ENCODE measurements at places on chromosomes 6 and 20.

DNA sequence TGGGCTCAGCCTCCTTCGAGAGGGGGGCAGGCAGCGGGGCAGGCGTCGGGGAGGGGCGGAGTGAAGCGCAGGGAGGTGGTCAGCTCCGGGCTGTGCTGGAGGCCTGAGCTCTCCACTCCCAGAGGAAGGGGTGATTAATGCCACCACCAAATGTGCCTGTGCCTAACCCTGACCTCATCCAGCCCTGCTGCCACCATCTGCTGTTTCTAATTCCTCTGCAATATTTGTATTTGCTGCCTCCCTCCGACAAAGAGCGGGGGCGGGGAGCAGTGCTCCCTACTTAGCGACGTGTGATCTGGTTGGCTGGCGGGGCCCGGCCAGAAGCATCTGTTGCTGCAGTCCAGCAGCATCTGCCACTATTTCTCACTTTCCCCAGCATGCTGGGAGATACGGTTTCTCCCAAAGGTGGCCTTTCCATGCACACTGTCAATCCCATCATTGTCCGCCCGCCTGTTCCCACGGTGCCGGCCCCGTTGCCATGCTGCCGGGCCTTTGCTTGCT lies 47.0 kb downstream of the DLL1 start:
- peak; percentile 49 for DNase-seq

DNA sequence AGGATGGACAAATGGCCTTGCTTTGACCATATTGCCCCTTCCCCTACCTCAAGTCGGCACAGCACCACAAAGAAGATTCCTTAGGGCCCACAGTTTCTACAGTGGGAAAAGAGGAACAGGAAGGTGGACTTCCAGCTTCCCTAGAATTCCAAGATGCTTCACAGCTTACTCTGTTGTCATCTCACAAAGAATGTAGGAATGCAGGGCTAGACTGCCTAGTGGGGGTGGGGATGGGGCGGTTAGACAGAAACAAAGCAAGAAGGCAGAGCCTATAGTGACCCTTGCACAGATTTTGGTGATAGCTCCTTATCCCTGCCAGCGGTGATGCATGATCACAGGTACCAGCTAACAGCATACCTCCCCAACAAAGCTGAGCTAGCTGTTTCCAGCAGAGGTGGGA lies 607.6 kb upstream of the MAN1A1 start:
- DNase-seq: no peak

GRCh38 chr6:128025478-128025877 lies 124.6 kb upstream of the THEMIS start:
- no peak for DNase-seq

DNA sequence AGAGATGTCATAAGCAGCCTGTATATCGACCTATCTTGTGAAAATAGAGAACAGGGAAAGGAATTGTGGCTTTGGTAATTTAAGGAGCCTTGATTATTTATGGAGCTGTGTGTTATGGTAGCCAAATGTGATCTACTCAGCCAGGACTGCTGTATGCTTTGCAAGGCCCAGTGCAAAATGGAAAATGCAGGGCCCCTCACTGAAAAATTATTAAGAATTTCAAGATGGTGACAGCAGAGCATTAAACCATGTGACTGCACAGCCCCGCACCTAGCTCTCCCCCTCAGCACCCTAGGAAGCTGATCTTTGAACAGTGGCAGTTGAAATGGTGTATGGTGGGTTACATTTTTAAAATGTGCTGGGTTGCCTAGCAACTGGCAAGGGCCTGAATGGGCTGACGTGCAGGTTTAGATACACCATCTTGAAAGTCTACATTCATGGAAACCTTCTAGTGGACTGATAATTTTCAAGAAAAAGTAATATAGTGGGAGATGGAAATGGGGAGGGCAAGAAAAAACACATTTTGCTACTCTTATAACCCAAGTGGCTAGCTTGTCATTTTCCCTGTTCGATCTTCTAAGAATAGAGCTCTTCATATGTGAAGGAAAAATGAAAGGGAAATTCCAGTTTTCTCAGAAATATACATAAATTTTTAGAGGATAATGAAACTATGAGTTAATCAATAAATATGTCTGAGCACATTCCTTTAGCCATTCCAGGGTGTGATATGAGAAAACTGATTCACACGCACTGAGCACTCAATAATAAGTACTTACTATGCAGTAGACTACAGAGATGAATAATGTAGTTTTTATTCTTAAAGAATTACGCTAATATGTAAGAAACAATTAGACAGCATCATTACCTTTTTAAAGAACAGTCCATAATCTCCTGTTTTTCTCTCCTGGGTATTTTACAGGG lies 208.0 kb downstream of the ARHGAP18 start:
- DNase-seq: no peak

GRCh38 chr6:120493505-120493904 lies 840.8 kb downstream of the TBC1D32 start:
- no peak for DNase-seq

GRCh38 chr6:34585108-34585507 lies 29.0 kb upstream of the SPDEF start:
- DNase-seq: peak; percentile 13

DNA sequence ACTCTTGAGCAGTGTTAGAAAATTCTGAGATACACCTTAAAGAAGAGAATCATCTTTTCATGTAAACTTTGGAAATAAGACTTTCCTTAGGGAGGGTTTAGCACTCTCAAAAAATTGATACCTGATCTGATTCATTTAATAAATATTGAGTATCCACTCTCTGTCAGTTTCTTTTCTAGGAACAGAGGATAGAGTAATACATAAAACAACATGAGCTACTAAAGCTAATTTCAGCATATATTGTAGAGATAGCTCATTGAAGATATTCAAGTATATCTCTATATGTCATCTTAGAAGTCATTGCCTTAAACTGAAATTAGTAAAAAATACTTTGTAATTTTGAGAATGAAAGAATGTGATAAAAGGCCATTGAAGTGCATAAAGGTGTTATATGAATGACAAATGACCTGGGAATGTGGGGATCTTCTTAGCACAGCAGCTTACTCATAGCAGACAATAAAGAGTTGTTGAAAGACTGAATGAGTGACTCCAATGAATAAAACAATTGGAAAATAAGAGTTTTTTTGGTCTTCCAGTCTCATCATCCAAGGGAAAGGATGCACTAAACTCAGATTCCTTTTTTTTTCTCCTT lies 29.2 kb downstream of the RHAG start:
- DNase-seq: no peak

DNA sequence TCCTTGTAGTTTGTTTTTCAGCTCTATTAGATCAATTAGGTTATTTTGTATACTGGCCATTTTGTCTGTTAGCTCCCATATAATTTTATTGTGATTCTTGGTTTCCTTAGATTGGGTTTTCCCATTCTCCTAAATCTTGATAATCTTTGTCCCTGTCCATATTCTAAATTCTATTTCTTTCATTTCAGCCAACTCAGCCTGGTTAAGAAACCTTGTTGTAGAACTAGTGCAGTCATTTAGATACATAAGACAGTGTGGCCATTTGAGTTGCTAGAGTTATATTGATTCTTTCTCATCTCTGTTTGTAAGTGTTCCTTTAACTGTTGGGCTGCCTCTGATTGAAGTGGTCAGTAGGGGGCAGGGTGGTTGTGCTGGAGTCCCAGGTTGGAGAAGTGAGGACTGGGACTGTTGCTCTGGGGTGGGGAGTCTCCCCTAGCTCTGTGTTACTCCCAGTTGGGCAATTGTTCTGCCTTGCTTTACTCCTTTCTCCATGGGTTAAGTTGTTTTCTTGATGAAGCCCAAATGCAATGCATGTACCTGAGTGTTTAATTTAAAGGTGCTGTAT lies 98.8 kb upstream of the NRN1 start:
- DNase-seq: no peak

DNA sequence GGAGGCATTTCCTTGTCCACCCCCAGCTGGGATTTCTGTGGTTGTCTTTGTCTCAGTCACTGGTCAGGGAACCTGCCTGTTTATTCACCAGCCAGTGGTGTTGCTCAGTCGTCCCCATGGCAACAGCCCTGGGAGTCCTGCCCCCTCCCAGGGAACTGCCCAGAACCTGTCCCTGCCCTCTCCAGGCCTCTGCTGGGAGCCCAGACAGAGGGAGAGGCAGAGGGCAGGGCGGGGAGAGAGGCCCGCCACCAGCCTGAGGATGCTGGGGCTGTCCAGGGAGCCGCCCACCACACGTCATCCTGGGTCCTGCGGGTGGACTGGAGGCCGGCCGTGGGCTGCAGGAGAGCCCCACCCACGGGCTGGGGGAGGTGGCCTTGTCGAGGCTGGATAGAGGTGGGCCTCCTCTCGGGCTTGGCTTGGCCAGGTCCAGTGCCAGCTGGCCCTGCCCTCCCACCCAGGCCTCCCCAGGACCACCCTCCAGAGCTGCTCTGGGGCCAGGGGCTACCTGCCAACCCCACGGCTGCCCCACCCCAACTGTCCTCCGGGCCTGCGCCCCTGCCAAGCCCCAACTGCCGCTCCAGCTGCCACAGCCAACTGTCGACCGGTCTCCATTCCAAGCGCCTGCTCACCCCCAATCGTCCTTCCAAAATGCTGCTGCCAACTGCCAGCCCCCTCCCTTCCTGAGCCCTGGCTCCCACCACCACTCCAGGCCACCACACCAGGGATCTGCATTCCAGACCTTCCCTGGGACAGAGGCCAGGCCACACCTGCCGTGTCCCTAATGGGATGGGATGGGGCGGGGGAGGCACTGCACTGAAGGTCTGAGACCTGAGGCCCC lies 4.2 kb upstream of the ZBTB46 start:
- peak; percentile 78 for DNase-seq

GRCh38 chr6:35275744-35276260 lies 16.3 kb downstream of the ZNF76 start:
- DNase-seq: no peak

DNA sequence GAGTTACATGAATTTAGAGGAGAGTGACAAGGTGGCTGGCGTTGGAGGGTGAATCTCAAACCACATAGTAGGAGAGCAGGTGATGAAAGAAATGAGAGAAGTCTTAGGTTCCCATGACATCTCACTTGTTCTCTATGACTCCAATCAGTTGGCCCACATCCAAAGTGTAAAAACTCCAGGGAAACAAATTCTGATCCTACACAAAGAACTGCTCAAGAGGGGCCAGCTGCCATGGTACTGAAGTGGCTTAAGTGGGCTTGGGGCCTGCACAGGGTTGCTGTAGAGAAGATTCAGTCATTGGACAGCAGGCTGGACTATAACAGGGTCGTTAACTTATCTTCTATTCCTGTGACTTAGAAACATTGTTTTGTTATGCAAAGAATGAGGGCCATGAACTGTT lies 7.6 kb upstream of the ADGRF4 start:
- DNase-seq: no peak

GRCh38 chr20:13009682-13010406 lies 1.1 kb downstream of the SPTLC3 start:
- no peak for DNase-seq

DNA sequence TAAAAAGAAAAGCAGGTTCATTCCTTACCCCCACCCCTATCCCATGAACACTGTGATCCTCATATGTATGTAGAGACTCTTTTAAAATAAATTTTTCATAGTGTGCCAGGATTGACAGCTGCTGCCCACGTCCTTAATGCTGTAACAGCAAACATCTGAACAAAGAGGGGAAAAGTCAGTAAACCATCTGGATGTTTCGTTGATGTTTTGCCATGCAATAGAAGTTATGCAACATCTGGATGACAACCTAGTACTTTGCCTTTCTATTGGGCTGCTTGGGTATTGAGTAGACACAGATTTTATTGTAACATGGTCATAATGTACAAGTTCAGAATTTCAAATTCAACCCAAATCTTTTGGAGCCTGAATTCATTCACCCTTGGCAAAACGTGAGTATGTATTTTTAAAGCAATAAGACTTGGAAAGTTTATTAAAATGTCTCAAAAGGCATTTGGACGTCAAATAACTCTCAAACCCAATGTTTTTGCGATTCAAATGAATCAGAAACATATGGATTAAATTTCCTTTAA lies 500.3 kb downstream of the DHX35 start:
- DNase-seq: no peak

- no peak for DNase-seq
Observed at GRCh38 chr20:39954621-39955020, 734.4 kb downstream of the MAFB start.

DNA sequence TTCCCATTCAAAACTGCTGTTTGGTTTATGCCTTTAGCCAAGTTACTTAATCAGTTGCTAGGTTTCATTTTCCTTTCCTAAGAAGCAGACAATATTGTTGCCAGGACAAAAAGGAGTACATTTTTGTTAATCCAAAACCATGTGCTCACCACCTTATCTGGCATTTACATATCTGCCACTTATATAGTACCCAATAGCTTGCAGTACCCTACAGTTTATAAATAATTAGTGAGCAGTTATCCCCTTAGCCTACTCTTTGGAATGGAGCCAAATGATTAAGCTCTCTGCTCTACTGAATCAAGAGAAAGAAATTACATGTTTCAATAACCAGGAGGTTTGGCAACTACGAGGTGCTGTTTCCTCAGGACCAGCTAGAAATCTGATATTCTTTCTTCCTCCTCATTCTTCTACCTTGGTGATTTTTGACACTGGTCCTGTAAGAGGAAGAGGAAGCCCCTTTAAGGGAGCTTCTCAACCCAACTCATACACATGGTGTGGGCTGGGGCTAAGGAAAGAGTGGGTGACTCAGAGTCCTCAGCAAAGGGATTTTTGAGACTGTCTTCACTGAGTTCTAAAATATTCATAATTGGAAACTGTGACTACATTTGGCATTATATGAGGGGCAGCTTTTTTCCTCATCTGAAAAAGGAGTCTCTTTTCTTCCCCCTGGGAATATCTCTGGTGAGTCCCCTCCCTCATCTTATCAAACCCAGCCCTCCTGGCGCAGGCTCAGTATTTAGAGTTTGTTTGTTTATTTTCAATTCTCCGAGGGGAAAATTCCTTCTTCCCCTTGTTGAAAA lies 1.5 kb downstream of the ZNFX1 start:
- DNase-seq: no peak

DNA sequence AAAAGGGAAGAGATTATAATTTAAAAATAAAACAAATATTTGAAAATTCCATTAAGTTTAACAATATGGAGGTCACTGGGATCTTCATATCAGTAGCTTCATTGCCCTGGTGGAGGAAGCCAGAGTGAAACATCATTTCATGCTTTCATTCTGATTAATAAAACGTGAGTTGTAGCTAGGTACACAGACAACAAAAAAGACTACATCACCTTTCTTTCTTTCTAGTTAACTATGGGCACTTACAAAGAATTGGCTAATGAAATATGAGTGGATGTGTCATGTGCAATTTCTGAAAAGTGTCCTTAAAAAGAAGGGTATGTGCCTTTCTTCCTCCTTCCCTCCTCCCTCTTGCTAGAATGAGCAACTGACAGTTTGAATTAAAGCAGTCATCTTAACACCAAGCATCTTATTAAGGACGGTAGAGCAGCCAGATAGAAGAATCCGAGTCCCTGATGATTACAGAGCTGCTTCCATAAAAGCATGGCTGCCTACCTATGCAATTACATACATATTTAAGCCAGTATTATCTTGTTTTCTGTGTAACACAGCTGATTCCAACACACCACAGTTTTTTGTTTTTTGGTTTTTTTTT lies 3.4 kb downstream of the SERAC1 start:
- DNase-seq: no peak

- no peak for DNase-seq
Observed at GRCh38 chr6:132011582-132011981, 60.4 kb upstream of the CCN2 start.

GRCh38 chr6:154528310-154528915 lies 17.9 kb upstream of the CNKSR3 start:
- no peak for DNase-seq

GRCh38 chr20:50792708-50793574 lies 1.9 kb upstream of the BCAS4 start:
- DNase-seq: no peak
